NCI-H446 treated with DMSO at 0.1 percent for 48 hours (cell line): ENCODE measurements at places on chromosomes 3 and 15.

DNA sequence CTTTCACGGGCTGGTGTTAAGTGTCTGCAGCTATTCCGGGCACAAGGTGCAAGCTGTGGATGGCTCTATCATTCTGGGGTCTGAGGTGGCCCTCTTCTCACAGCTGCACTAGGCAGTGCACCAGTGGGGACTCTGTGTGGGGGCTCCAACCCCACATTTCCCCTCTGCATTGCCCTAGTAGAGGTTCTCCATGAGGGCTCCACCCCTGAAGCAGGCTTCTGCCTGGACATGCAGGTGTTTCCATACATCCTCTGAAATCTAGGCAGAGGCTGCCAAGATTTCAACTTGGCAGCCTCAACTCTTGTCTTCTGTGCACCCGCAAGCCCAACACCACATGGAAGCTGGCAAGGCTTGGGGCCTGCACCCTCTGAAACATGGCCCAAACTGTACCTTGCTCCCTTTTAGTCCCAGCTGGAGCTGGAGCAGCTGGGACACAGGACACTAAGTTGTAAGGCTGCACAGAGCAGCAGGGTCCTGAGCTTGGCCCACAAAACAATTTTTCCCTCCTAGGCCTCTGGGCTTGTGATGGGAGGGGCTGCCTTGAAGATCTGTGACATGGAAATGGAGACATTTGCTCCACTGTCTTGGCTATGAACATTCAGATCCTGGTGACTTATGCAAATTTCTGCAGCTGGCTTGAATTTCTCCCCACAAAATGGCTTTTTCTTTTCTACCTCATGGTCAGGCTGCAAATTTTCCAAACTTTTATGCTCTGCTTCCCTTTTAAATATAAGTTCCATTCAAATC is 6.0 kb upstream of the RPL39L start:
- DNase-seq: no peak

GRCh38 chr3:100556673-100557310 is 52.6 kb upstream of the ADGRG7 start:
- no peak for DNase-seq

GRCh38 chr15:50813865-50814264 is 48.4 kb upstream of the SPPL2A start:
- DNase-seq: no peak

- DNase-seq: no peak
These were observed 141.6 kb downstream of the ECT2 start for GRCh38 chr3:172892158-172892557.

GRCh38 chr3:152039887-152040286 is 166.4 kb downstream of the SUCNR1 start:
- no peak for DNase-seq

- peak; percentile 39 for DNase-seq
These were observed 54.8 kb upstream of the SPESP1 start for GRCh38 chr15:68875377-68876116.

GRCh38 chr3:105365391-105366325 is 1.1 kb upstream of the ALCAM start:
- DNase-seq: no peak

GRCh38 chr3:6452974-6453373 is 407.9 kb upstream of the GRM7 start:
- DNase-seq: no peak

- DNase-seq: no peak
These were observed 6.9 kb downstream of the MAP1A start for GRCh38 chr15:43524254-43524845.
